ENCODE measurements at places on chromosomes 16 and 17.

- DNase-seq = no peak
- H3K27ac ChIP-seq = no peak overlapping the region
Measured at GRCh38 chr17:1179112-1179817, 516 bp downstream of the ABR start.

DNA sequence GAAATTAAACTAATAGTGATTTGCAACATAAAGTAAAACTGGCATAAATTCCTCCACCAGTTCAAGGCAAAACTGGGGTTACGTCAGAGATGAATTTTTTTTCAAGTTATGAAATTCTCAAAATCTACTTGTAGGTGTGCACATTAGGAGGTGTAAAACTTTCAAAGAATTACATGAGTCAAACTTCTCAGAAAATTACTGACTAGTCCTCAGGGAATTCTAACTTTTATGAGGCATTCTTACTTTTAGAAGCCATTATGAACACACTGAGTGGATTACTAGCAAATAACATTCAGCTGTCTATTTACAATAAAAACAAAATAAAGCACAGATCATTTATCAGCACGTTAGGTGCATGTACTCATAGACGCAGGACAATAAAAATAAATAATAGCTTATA, 348.7 kb downstream of the CDH11 start:
- no peak overlapping the region for H3K4me3 ChIP-seq
- no peaks in the 10 kb centered on the region for H3K4me1 ChIP-seq
- H3K27me3 ChIP-seq = no peaks in the 10 kb centered on the region
- no peak overlapping the region for H3K27ac ChIP-seq
- no peak for DNase-seq

- no peak overlapping the region for H3K4me3 ChIP-seq
- no peaks in the 10 kb centered on the region for H3K4me1 ChIP-seq
- no peak for DNase-seq
- H3K27ac ChIP-seq = no peak overlapping the region
Measured at GRCh38 chr17:82936768-82937171, 96.9 kb upstream of the ZNF750 start.

DNA sequence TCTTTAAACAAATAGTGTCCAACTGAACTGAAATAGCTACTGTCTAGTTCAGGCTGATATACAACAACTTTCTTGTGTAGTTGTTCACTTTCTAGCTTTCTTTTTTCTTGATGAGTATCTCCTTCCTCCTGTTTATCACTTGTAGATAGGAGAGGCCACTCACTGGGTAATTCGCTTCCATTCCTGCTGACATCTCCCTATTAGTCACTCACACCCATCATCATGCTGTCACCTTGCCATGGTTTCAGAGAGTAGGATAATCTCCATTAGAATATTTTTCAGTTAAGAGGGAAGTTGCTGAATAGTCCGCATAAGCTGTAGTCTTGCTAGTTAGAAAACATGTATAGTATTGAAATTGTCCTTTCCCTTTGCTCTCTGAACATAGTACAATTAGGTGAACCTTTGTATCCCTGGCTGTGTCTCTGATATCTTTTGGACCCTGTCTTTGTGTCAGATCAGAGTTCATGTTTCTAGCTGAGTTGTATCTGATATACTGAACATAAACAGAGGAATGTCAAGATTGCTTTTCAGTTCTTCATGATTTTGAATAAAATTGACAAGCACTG, 64.4 kb upstream of the RASL10B start:
- H3K4me1 ChIP-seq = peaks cover 15% of the 10 kb centered on the region
- H3K27ac ChIP-seq = no peak overlapping the region
- peaks cover 38% of the 10 kb centered on the region for H3K36me3 ChIP-seq

- no peak for DNase-seq
- H3K36me3 ChIP-seq = peaks cover 49% of the 10 kb centered on the region
- no peaks in the 10 kb centered on the region for H3K27me3 ChIP-seq
- H3K4me3 ChIP-seq = peak overlapping the region; percentile 69
- peaks cover 96% of the 10 kb centered on the region for H3K4me1 ChIP-seq
Measured at GRCh38 chr17:8956465-8956902, 9.0 kb downstream of the PIK3R5 start.

- H3K4me1 ChIP-seq = peaks cover 13% of the 10 kb centered on the region
- peak overlapping the region; percentile 21 for H3K27ac ChIP-seq
- DNase-seq = no peak
- no peaks in the 10 kb centered on the region for H3K27me3 ChIP-seq
Measured at GRCh38 chr16:88608076-88608475, 30.3 kb upstream of the IL17C start.

DNA sequence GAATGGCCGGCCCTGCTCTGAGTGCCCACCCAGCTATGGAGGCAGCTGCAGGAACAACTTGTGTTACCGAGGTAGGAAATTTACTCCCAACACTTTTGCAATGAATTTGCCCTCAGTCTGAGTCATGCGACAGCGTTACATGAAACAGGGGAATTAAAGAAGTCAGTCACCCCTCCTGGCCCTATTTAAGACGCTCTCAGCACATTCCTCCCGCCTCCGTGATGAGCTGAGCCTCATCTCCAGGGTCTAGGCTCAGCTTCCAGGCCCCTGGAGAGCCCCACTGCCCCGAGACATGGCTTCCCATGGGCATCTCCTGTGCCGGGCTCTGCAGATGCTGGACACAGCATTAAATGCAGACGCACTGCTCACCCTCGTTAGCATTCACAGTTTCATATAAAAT, 35.0 kb downstream of the CRISPLD2 start:
- H3K4me1 ChIP-seq = no peaks in the 10 kb centered on the region
- no peak overlapping the region for H3K27ac ChIP-seq
- H3K4me3 ChIP-seq = no peak overlapping the region
- DNase-seq = no peak

GRCh38 chr17:48047113-48047740, 932 bp upstream of the NFE2L1 start:
- no peaks in the 10 kb centered on the region for H3K27me3 ChIP-seq
- H3K36me3 ChIP-seq = peaks cover 19% of the 10 kb centered on the region
- no peak for DNase-seq
- peak overlapping the region; percentile 98 for H3K27ac ChIP-seq
- peaks cover 55% of the 10 kb centered on the region for H3K4me1 ChIP-seq
- peak overlapping the region; percentile 91 for H3K4me3 ChIP-seq

DNA sequence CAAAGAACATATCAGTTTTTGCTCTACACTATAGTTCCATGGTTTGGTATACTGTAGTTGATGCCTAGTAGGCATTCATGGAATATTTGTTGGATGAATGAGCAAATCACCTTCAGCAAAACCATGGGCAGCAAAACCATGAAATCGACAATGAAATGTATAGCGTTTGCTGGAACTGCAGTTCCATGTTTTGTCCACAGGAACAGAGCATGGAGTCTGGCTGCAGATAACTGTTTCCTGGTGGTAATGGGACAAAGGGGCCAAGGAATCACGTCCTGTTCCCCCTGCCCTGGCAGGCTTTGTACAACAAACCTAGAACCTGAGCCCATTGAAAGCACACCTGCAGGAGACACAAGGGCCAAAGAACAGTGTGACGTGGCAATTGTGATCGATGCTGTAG, 101.1 kb downstream of the USP31 start:
- no peak for DNase-seq
- no peaks in the 10 kb centered on the region for H3K4me1 ChIP-seq
- no peaks in the 10 kb centered on the region for H3K36me3 ChIP-seq
- H3K27ac ChIP-seq = no peak overlapping the region

- DNase-seq = no peak
- peaks cover 27% of the 10 kb centered on the region for H3K4me1 ChIP-seq
- no peak overlapping the region for H3K4me3 ChIP-seq
- peaks cover 33% of the 10 kb centered on the region for H3K27me3 ChIP-seq
- peaks cover 7% of the 10 kb centered on the region for H3K36me3 ChIP-seq
Measured at GRCh38 chr17:6857904-6858303, 26.4 kb upstream of the TEKT1 start.

GRCh38 chr17:51711581-51711980, 446.9 kb downstream of the CA10 start:
- H3K36me3 ChIP-seq = no peaks in the 10 kb centered on the region
- no peak for DNase-seq
- H3K27me3 ChIP-seq = peaks cover 47% of the 10 kb centered on the region
- H3K27ac ChIP-seq = no peak overlapping the region

DNA sequence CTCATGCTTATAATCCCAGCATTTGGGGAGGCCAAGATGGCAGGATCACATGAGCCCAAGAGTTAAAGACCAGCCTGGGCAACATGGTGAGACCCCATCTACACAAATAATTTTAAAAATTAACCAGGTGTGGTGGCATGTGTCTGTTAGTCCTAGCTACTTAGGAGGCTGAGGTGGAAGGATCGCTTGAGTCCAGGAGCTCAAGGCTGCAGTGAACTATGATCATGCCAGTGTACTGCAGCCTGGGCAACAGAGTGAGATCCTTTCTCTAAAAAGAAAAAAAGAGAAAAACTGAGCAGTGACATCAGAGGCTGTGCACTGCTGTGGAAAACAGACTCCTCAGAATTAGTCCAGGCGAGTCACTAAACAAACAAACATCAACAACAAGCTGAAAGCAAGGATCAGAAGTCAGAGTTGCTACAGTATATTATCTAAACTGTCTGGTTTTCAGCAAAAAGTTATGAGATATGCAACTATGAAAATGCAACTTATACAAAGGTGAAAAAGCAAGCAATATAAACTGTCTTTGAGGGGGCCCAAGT, 39.3 kb downstream of the CBFB start:
- no peak overlapping the region for H3K4me3 ChIP-seq
- peaks cover 34% of the 10 kb centered on the region for H3K36me3 ChIP-seq
- no peak overlapping the region for H3K27ac ChIP-seq
- peaks cover 5% of the 10 kb centered on the region for H3K4me1 ChIP-seq
- no peak for DNase-seq
- H3K27me3 ChIP-seq = no peaks in the 10 kb centered on the region

GRCh38 chr16:53971616-53972015, 267.7 kb downstream of the FTO start:
- no peak overlapping the region for H3K27ac ChIP-seq
- H3K4me3 ChIP-seq = no peak overlapping the region
- no peaks in the 10 kb centered on the region for H3K27me3 ChIP-seq
- DNase-seq = no peak
- H3K4me1 ChIP-seq = no peaks in the 10 kb centered on the region

DNA sequence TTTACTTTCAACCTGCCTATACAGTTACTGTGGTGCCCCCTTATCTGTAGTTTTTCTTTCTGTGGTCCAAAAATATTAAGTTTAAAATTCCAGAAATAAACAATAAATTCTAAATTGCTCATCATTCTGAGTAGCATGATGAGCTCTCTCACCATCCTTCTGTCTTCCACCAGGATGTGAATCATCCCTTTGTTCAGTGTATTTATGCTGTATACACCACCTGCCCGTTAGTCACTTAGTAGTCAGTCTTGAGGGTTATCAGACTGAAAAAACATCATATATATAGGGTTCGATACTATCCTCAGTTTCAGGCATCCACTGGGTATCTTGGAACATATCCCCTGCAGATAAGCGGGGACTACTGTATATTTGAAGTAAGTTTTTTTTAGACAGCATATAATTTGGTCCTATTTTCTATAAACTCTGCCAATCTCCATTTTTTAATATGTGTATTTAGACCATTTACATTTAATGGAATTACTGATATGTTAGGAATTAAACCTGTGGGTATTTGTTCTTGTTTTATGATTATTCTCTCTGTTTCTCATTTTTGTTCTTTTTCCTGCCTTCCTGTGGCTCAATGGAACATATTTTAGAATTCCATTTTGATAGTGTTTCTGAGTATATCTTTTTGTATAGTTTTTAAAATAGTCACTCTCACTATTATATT, 31.0 kb downstream of the TBX21 start:
- H3K4me1 ChIP-seq = peaks cover 28% of the 10 kb centered on the region
- peak overlapping the region; percentile 38 for H3K27ac ChIP-seq
- no peak overlapping the region for H3K4me3 ChIP-seq

GRCh38 chr16:85824161-85825135, 25.0 kb downstream of the COX4I1 start:
- H3K36me3 ChIP-seq = peaks cover 2% of the 10 kb centered on the region
- H3K4me1 ChIP-seq = peaks cover 10% of the 10 kb centered on the region
- no peaks in the 10 kb centered on the region for H3K27me3 ChIP-seq
- no peak overlapping the region for H3K27ac ChIP-seq
- H3K4me3 ChIP-seq = no peak overlapping the region

DNA sequence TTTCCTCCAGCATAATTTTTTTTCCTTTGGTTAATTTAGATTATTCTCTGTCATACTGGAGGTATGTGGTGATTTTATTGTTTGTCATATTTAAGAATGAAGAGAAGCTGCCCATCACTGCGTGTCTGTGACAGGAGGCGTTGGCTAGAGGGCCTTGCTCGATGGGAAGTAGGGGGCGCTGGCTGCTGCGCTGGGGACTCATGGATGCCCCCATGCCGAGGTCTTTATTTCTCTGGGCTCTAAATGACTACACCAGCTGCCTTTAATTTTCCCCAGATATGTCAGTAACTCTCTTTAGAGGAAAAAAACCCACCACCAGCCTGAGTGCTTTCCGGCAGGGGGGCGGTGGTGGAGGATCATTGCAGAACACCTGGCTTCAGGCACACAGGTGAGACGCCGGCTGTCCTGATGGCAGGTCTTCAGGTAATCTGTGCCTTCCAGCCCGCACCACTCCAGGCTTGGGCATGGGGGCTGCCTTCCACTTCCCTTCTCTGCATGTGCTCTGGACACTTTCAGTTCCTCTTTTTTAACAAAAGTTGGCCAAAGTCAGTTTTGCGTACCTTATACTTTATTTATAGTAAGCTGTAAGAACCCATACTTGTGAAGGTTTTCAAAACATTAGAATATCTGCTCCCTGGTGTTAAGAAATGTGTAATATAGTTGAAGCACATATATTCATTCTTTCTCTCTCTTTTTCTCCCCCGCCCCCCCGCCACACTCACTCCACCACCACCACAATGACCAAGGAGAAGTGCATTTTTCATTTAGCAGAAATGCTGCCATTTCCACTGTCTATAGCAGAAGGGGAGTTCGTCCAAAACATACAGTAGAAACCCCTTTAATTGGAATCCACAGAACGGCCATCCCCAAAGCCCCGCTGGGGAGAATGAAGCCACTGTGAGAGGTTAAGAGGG, 192.7 kb downstream of the RPTOR start:
- no peak overlapping the region for H3K4me3 ChIP-seq
- H3K36me3 ChIP-seq = peaks cover 7% of the 10 kb centered on the region
- H3K27ac ChIP-seq = no peak overlapping the region
- DNase-seq = no peak

DNA sequence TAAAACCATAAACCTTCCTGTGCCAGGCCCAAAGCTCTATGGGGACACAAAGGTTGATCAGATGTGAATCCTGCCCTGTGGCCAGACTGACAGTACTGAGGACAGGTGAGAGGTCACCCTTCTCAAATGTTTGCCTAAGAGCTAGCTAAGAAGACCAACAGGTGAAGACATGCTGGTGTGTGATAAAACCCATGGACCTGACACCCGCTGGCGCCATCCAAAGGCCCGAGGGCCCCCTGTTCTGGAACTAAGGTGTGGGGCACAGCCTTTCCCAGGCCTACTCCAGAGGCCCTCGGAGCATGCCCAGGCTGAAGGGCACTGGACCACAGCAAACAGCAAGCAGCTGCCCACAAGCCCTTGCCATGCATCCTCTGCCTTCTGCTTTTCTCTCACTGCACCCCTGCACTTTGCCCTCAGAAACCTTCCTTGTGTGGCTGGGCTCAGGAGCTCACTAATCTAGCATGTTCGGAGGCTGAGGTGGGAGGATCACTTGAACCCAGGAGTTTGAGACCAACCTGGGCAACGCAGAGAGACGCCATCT, 5.2 kb upstream of the CDK3 start:
- H3K27ac ChIP-seq = no peak overlapping the region
- H3K4me3 ChIP-seq = no peak overlapping the region
- peaks cover 12% of the 10 kb centered on the region for H3K4me1 ChIP-seq
- no peak for DNase-seq
- no peaks in the 10 kb centered on the region for H3K27me3 ChIP-seq
- peaks cover 24% of the 10 kb centered on the region for H3K36me3 ChIP-seq

- H3K4me3 ChIP-seq = no peak overlapping the region
- H3K27ac ChIP-seq = no peak overlapping the region
- DNase-seq = no peak
- H3K4me1 ChIP-seq = peaks cover 6% of the 10 kb centered on the region
- no peaks in the 10 kb centered on the region for H3K27me3 ChIP-seq
Measured at GRCh38 chr17:29384901-29385300, 5.3 kb upstream of the TAOK1 start.

Measured in central memory CD8-positive, alpha-beta T cell (primary cell).